ENCODE measurements at places on chromosomes 1 and 21.

DNA sequence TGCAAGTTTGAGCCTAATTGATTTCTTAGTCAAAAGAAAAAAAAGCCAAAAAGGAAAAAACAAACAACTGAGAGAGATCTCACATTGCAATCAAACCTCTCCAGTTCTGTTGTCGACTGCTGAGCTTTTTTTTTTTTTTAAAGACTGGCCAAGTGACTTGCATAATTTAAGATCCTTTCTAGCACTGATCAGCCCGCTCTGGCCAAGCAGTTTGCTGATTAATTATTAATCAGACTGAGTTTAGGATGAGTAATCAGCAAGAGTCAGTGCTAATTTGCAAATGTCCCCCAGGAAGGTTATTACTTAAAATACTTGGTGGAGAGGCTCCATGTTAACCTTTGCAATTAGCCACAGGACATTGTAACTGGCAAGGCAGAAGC lies 39.3 kb downstream of the HMGB4 start:
- no peak overlapping the region for H3K4me3 ChIP-seq
- peaks cover 21% of the 10 kb centered on the region for H3K4me1 ChIP-seq
- no peaks in the 10 kb centered on the region for H3K36me3 ChIP-seq
- H3K27ac ChIP-seq, result no peak overlapping the region

DNA sequence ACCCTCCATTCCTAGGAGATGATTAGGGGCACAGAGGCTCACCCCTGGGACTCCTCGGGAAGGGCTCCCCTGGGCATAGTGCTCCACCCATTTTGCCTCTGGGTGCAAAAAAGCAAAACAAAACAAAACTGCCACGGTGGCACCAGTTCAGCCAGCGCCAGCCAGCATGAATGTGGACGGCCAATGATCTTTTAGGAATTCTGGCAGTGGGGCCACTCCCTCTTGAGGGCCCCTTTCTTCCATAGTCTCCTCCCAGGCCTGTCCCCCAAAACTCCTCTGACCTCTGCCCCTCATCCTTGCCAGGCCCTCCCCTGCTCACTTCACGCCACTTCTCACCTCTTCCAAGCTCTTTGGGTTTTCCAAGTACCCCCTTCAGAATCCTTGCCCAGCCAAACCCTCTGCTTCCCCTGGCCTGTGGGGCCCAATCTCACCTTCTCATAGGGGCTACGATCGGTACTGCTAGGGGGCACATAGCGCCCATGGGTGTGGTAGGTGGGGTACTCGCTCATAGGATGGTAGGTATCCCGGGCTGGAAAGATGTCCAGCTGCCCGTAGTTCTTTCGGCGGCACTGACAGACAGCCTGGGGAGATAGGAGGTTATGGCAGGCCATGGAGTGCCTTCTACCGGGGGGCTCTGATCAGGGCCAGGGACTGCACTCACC lies 13.3 kb downstream of the TRIM46 start:
- no peak for DNase-seq
- no peak overlapping the region for H3K27ac ChIP-seq
- no peaks in the 10 kb centered on the region for H3K27me3 ChIP-seq
- no peak overlapping the region for H3K4me3 ChIP-seq
- H3K4me1 ChIP-seq, result peaks cover 4% of the 10 kb centered on the region

GRCh38 chr1:84344286-84344685 lies 42.8 kb downstream of the SAMD13 start:
- H3K27ac ChIP-seq, result no peak overlapping the region
- DNase-seq, result no peak
- H3K4me3 ChIP-seq, result no peak overlapping the region
- no peaks in the 10 kb centered on the region for H3K36me3 ChIP-seq

DNA sequence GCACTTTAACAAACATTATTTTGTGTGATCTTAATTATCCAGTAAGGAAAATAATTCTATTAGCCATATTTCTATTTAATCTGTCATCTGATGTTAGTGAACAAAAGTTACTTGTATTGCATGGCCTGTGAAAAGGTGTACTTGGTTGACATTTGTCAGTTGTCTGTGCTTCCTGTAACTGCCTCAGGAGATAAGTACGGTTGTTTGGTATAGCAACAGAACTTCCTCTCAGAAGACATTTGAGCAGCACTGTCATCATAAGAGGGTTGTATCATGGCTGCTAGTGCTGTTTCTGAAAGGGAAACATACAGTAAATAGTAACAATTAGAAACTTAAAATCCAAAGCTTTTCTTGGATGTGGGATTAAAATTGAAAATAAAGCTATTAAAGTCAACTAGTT lies 3.4 kb downstream of the BLZF1 start:
- DNase-seq, result no peak
- H3K27ac ChIP-seq, result no peak overlapping the region
- no peaks in the 10 kb centered on the region for H3K27me3 ChIP-seq
- no peak overlapping the region for H3K4me3 ChIP-seq
- no peaks in the 10 kb centered on the region for H3K4me1 ChIP-seq

DNA sequence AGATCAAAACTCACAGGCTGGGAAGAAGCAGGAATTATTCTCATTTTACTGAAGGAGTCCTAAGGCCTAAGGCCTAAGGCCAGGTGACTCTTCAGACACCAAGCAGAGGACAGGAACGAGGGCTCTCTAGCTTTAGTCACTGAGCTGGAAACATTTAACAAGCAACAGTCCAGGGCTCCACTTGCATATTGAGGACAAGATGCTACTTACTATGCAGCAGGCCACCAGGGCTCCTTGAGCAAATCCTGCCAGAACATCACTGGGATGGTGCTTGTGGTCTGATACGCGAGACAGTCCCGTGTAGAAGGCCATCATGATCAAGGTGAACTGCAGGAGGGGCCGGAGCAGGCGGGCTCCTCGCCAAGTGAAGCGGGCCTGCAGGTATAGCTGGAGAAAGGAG lies 67.6 kb downstream of the PLPP3 start:
- H3K4me1 ChIP-seq, result peaks cover 98% of the 10 kb centered on the region
- H3K4me3 ChIP-seq, result no peak overlapping the region
- no peaks in the 10 kb centered on the region for H3K27me3 ChIP-seq
- H3K36me3 ChIP-seq, result no peaks in the 10 kb centered on the region
- DNase-seq, result no peak

GRCh38 chr1:219184337-219184736 lies 10.7 kb downstream of the LYPLAL1 start:
- no peak overlapping the region for H3K27ac ChIP-seq
- peaks cover 26% of the 10 kb centered on the region for H3K36me3 ChIP-seq
- H3K4me1 ChIP-seq, result peaks cover 47% of the 10 kb centered on the region
- H3K27me3 ChIP-seq, result no peaks in the 10 kb centered on the region
- H3K4me3 ChIP-seq, result no peak overlapping the region
- DNase-seq, result no peak

DNA sequence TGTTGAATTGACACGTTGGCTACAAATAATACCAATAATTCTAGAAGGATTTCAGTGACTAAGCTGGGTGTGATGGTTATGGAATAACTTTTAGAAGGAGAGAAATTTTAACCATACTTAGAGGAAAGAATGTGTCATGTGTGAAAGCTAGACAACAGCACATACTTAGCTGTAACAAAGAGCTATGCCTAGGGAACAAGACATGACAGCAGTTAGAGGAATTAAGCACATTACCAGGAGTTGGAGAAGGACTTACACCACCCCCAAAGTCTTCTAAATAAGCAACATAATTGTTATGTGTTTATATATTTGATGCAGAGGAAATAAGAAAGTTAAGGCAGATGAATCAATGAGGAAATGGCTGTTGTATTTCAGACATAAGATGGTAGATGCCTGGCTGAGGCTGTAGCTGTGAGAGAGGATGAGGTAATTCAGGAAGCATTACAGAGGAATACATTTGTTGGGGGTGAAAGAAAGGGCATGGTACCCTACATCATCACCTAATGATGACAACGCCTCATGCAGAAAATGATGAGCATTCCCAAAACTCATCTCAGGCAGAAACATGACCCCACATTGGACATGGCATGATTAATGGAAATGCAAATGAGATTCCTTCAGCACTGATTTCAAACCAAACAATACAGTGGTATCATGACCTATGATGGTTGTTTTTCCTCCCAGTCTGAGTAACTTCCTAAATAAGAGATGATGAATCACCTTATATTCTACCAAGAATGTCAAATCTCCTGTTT lies 211.5 kb downstream of the LHX8 start:
- no peak for DNase-seq
- no peak overlapping the region for H3K4me3 ChIP-seq
- H3K36me3 ChIP-seq, result no peaks in the 10 kb centered on the region
- H3K27me3 ChIP-seq, result no peaks in the 10 kb centered on the region
- H3K27ac ChIP-seq, result no peak overlapping the region

- H3K4me1 ChIP-seq, result peaks cover 90% of the 10 kb centered on the region
- no peaks in the 10 kb centered on the region for H3K27me3 ChIP-seq
- H3K27ac ChIP-seq, result no peak overlapping the region
Measured at GRCh38 chr21:29304597-29304996, 5.9 kb downstream of the BACH1 start.

GRCh38 chr1:7150724-7151280 lies 365.5 kb downstream of the CAMTA1 start:
- no peak for DNase-seq
- no peak overlapping the region for H3K4me3 ChIP-seq
- H3K4me1 ChIP-seq, result no peaks in the 10 kb centered on the region
- H3K27me3 ChIP-seq, result no peaks in the 10 kb centered on the region
- no peaks in the 10 kb centered on the region for H3K36me3 ChIP-seq

DNA sequence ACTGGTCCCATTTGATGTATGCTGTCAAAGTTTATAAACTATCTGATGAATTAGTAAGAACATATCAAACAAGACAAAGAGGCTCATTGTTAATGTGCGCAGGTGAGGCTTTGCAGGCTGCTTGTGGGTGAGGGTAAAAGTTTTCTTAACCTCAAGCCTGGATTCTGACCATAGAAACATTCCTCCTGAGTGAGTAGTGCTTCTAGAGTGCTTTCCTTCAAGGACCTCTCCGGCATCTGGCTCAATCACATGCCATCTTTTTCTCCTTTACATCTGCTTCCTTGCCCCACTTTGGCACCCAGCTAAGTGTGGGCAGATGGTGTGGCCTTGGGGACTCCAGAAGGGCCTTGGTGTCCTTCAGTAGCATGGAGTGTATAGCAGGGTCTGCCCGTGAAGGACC lies 104.0 kb downstream of the ROR1 start:
- no peak overlapping the region for H3K4me3 ChIP-seq
- H3K27me3 ChIP-seq, result no peaks in the 10 kb centered on the region
- no peak overlapping the region for H3K27ac ChIP-seq
- no peak for DNase-seq

- no peaks in the 10 kb centered on the region for H3K4me1 ChIP-seq
- H3K27ac ChIP-seq, result no peak overlapping the region
- H3K4me3 ChIP-seq, result no peak overlapping the region
- no peak for DNase-seq
- peaks cover 35% of the 10 kb centered on the region for H3K36me3 ChIP-seq
Measured at GRCh38 chr1:43962324-43962723, 7.5 kb upstream of the DPH2 start.

DNA sequence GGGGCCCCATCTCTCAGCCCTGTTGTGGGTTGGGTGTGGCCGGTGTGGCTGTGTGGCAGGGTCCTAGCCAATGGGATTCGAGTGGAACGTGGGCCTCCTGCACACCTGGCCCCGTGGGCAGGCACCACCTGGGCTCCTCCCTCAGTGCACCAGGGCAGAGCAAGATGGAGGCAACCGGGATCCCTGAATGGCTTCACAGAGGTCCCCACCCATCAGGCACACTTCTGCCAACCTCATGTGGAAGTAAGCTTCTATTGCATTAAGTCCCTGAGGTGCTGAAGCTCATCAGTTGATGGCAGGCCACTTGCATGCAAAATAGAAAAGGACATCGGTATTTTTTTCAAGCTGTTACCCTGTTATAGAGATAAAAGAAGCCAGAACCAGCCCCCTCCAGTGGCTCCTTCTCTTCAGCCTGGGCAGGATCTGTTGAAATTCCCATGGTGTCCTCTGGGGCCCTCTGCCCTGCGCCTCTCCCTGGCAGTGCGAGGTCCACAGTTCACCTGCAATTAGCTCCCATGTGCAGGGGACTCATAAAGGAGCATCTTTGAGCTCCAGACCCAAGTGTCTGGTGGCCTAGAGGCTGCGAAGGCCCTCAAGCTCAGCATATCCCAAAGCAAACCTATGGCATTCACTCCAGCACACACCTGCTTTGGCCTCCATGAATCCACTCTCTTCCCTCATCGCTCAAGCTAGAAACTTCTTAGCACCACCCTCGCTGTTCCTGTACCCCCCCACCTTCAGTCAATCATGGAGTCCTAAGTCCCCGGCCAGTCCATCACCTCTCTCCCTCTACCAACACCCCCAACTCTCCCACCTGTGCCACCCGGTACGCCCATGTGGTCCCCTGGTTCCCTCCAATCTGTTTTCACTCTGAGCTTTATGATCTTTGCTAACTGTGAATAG lies 2.1 kb upstream of the SLC45A1 start:
- no peaks in the 10 kb centered on the region for H3K27me3 ChIP-seq
- H3K4me3 ChIP-seq, result no peak overlapping the region
- H3K36me3 ChIP-seq, result no peaks in the 10 kb centered on the region
- no peak overlapping the region for H3K27ac ChIP-seq

GRCh38 chr1:11648039-11648438 lies 6.2 kb downstream of the FBXO2 start:
- peaks cover 31% of the 10 kb centered on the region for H3K4me1 ChIP-seq
- H3K27ac ChIP-seq, result no peak overlapping the region
- peaks cover 33% of the 10 kb centered on the region for H3K27me3 ChIP-seq
- no peak overlapping the region for H3K4me3 ChIP-seq
- no peaks in the 10 kb centered on the region for H3K36me3 ChIP-seq

DNA sequence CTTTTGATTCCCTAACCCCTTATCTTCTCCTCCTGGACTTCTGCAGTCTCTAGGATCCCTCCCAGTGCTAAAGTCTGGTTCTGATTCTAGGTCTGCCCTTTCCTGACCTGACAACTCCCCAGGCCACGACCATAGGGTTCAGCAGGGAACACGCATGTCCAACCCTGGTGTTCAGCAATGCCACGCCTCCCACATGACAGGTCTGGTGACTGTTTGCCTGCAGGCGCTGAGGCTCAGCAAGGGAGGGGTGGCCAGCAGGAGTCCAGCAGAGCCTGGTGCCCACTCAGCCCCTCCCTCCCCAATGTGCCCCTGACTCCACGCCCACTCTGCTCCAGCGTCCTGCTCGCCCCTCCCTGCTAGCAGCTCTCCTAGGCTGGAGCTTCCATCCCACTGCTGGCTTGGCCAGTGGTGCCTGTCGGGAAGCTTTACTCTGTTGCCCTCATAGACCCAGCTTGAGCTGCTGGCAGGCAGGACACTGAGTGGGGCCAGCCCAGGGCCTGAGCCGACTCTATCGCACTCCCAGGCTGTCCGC lies 17.3 kb downstream of the SLC9A1 start:
- H3K4me3 ChIP-seq, result no peak overlapping the region
- H3K27me3 ChIP-seq, result no peaks in the 10 kb centered on the region
- peak; percentile 39 for DNase-seq
- peaks cover 6% of the 10 kb centered on the region for H3K36me3 ChIP-seq
- H3K4me1 ChIP-seq, result peaks cover 50% of the 10 kb centered on the region

- peaks cover 22% of the 10 kb centered on the region for H3K4me1 ChIP-seq
- no peak overlapping the region for H3K4me3 ChIP-seq
- H3K27ac ChIP-seq, result no peak overlapping the region
- H3K27me3 ChIP-seq, result no peaks in the 10 kb centered on the region
Measured at GRCh38 chr1:15345705-15346345, 63.9 kb upstream of the EFHD2 start.

- no peak overlapping the region for H3K4me3 ChIP-seq
- H3K4me1 ChIP-seq, result no peaks in the 10 kb centered on the region
- no peaks in the 10 kb centered on the region for H3K36me3 ChIP-seq
- no peaks in the 10 kb centered on the region for H3K27me3 ChIP-seq
- DNase-seq, result no peak
- H3K27ac ChIP-seq, result no peak overlapping the region
Measured at GRCh38 chr1:222028116-222028515, 286.2 kb upstream of the DUSP10 start.

GRCh38 chr1:211469938-211470529 lies 21.9 kb downstream of the RD3 start:
- DNase-seq, result peak; percentile 78
- no peaks in the 10 kb centered on the region for H3K36me3 ChIP-seq
- H3K27me3 ChIP-seq, result no peaks in the 10 kb centered on the region
- H3K4me1 ChIP-seq, result peaks cover 25% of the 10 kb centered on the region
- H3K4me3 ChIP-seq, result no peak overlapping the region

Measured in heart right ventricle (tissue), 16 donors.